DMS53 (cell line): ENCODE measurements at places on chromosomes 5 and 9.

- no peak for DNase-seq
Measured at GRCh38 chr5:32692036-32692746, 18.9 kb upstream of the NPR3 start.

GRCh38 chr5:155389498-155389897 is 375.9 kb downstream of the KIF4B start:
- no peak for DNase-seq

- DNase-seq: no peak
Measured at GRCh38 chr9:32395510-32396216, 11.2 kb downstream of the ACO1 start.

DNA sequence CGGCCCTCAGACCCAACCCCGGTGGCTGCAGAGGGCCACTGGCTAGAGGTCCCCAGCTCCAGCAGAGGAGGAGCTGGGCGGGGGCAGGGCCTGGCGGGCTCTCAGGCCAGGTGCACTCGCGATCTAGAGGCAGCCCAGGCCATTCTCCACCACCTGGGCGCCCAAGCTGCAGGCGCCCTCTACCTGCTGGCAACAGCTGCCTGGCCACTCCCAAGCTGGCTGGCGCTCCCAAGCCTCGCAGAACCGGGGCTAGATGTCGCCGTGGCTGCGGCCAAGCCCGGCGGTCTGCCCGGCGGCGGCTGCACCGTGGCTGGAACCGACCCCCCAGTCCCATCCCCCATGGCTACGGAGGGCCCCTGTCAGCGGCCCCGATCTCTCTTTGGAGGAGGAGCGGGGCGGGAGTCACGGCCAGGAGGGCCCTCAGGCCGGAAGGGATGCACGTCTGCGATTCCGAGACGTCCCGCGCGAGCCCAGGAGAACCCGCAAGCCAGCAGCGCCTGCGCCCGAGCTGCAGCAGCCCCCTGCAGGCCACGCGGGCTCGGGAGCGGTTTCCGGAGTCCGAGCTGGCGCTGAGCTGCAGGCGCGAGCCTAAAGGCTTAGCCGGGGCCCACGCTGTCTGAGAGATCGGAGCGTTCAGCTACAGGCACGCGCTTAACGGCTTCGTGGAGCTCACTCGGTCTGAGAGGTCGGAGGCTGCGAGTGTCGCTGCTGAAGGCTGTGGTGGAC is 44.3 kb upstream of the BICD2 start:
- peak; percentile 93 for DNase-seq

DNA sequence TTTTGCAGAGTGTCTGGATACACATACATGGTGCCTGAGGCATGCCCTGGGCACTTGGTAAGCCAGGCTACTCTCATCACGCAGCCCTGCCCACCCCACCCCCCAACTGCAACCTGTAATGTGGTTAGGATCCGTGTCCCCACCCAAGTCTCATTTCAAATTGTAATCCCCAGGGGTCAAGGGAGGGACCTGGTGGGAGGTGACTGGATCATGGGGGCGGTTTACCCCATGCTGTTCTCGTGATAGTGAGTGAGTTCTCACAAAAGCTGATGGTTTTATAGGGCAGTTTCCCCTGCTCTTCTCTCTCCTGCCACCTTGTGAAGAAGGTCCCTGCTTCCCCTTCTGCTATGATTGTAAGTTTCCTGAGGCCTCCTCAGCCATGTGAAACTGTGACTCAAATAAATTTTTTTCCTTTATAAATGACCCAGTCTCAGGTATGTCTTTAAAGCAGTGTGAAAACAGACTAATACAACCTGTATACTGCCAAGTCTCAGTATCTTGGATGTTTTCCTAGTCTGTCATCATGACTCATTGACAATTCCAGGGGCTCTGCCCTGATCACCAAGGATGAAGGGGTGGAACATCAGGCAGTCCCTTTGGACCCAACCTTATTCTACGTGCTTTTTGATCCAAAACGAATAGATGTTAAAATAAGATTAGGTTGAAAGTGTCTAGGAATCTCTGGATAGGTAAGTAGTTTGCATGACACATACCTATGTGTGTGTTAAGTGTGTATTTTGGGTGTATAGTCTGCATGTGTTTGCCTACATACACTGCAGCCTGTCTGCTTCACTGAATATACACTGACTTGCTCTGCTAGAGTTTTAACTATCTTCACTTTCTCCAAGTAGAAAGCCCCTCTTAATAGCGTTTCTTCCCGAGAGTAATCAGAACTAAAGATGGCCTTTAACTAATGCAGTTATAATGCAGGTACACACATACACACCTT is 293.8 kb downstream of the SLIT3 start:
- no peak for DNase-seq

GRCh38 chr5:81045389-81045807 is 85.2 kb downstream of the RASGRF2 start:
- DNase-seq: peak; percentile 43

DNA sequence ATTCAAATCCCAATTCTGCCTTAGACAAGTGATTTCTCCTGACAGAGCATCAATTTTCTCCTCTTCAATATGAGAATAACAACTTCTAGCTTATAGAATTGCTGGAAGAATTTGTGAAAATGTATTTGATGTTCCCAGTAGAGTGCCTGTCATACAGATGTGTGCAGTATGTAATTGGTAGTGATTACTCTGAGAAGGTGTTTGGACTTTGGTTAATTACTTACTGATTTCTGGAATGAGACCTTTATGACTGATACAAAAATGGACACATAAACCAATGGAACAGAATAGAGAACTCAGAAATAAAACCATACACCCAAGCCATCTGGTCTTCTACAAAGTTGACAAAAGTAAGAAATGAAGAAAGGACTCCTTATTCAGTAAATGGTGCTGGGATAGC is 101.9 kb upstream of the TRIM32 start:
- DNase-seq: no peak

GRCh38 chr9:134189145-134189469 is 24.7 kb upstream of the RNU6ATAC start:
- DNase-seq: no peak

GRCh38 chr9:125992557-125992956 is 245.4 kb downstream of the PBX3 start:
- no peak for DNase-seq

DNA sequence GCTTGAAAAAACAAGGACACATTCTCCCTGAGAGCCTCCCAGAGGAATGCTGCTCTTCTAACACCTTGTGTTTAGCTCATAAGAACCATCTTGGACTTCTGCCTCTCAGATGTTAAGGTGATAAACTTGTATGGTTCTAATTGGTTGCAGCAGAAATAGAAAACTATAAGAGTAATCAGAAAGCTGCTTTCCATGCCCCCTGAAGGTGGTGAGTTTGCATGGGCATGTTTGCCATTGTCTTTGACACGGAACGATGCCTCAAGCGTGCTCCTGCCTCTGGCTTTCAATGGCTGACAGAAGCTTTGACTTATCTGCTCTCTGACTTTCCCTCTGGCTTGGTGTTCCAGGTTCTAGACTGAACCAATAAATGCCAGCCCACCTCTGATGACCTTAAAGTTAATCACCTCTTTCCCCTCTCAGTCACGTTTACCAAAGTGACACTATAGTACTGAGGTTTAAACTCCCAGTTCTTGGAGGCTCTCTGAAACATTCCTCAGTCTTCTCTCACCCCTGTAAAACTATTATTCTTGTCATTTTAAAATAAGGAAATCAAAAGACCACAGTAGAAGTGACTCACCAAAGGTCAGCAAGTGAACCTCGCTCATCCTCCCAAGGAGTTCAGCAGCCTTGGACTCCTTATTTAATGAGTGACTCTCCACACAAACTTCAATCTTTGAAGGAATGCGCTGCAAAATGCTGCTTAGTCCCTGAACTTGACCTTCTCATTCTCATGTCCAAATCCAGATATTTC is 103.6 kb downstream of the PIK3R1 start:
- DNase-seq: no peak

DNA sequence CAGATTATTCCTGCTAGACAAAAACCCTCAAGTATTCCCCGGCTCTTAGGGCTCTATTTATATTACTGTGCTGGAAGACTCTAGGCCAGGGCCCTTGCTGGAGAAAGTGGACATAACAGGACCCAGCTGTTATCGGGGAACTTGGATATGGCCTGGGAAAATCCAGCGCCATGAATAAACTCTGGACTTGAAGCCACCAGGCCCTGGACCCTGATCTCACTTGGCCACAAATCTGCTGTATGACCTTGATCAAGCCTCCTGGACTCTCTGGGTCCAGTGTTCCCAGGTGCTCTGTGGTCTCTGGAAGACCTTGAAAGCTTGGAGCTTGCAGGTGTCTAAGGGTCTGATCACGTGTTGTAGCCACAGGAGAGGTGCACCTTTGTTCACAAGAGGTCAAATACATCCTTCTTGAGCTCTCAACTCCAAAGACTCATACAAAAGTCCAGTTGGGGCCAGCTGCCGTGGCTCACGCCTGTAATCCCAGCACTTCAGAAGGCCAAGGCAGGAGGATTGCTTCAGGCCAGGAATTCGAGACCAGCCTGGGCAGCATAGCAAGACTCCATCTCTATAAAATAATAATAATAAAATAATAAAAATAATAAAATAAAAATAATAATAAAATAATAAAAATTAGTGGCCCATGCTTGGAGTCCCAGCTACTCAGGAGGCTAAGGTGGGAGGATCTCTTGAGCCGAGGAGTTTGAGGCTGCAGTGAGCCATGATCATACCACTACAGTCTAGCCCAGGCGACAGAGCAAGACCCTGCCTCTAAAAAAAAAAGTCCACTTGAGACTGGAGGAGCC is 26.5 kb downstream of the COL27A1 start:
- DNase-seq: peak; percentile 11

GRCh38 chr9:133369933-133370332 is 5.9 kb downstream of the SURF4 start:
- no peak for DNase-seq

DNA sequence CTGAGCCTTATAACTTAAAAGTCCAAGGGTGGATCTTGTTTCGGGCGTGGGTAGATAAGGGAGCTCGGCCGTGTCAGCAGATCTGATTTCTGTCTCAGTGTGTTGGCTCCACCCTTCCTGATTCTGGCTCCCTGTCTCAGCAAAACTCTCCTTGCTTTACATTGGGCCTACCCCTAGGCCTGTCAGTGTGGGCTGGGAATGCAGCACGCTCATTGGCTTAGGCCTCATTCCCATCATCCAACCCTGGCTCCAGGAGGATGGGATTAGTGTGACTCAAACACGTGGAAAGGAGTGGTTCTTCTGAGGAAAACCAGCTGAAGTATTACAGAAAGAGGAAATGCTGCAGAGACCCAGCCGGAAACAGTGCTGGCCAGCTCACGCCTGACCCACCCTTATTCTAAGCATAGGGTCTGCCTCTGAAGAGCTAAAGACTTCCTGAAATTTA is 59.9 kb downstream of the ZFAND5 start:
- no peak for DNase-seq

- DNase-seq: peak; percentile 77
Measured at GRCh38 chr5:103259705-103260355, 1.3 kb downstream of the MACIR start.

GRCh38 chr5:16461026-16461425 is 4.6 kb downstream of the ZNF622 start:
- no peak for DNase-seq

DNA sequence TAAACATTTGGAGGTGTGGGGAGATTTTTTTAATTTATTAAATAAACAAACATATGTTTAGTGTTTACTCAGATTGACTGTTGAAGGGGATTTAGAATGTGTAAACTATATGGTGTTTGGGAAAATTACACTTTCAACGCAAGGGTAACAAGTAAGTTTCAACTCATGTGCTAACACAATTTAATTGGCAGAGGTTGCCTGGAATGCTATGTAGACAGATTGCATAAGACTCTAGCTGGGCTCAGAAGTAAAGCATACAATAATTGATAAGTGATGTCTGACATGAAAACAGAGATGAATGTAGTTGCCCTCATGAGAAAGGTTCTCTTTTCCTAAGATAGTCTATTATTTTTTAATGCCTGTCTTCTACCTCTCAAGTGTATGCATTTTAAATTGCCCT is 617.4 kb downstream of the KCTD16 start:
- no peak for DNase-seq

- DNase-seq: no peak
Measured at GRCh38 chr5:163789870-163790269, 284.5 kb downstream of the MAT2B start.

DNA sequence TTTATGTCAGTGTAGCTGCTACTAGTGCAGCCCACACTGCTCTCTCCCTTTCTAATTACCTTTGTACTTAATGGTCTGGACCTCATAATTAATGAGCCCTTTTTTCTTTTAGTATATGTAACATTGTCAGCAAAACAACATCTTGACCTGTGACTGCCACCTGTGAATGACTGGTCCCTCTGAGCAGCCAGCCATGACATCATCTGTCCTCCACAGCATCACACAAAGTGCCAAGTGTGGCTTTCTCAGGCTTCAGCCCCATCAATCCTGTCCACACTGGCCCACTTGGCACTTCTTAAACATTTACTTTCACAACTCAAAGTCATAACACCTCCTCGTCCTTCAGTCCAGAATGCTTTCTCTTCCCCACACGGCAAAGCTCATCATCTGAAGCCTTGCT is 104.7 kb downstream of the GPR21 start:
- DNase-seq: no peak

- peak; percentile 7 for DNase-seq
Measured at GRCh38 chr9:73176450-73176875, 24.8 kb downstream of the ANXA1 start.

DNA sequence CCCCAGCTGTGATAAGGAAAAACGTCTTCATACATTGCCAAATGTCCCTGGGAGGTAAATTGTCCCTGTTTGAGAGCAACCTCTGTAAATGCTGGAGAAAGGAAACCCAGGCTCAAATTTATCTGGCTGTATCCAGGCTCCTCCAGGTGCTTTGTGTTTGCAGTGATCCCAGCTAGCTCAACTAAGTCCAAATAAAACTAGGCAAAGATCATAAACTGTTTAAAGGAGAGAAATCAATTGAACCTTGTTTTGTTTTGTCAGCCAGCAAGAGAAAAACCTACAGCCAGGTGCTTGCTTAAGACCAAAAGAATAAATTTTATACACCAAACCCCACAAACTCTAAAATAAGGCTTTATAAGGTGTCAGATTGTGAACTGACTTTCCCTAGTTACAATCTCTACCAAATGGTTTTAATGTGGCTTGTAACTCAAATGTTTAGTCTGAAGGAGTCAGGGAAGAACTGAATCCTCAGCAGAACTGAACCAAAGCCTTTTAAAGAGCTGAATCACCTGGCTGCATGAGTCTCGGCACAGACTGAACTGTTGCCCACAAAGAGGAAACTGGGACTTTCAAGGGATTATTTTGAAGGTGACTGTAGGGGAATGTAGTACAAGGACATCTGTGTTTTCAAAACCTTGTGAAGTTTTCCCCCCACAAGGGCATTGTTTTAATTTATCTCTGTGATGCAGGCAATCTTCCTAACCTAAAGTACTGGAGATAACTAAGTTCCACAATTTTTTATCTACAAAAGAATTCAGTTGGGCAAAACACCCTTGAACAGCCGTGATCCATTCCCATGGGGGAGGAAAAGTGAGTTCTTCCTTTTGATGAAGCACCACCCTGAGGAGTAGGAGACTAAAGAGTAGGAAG is 201.7 kb upstream of the TARS1 start:
- no peak for DNase-seq

- DNase-seq: no peak
Measured at GRCh38 chr5:129125819-129126218, 31.3 kb downstream of the ISOC1 start.

- no peak for DNase-seq
Measured at GRCh38 chr9:127853312-127854183, 910 bp downstream of the ENG start.
